Stimulated activated CD4-positive, alpha-beta T cell treated with anti-CD3 and anti-CD28 coated beads, Interleukin-4, amount 100 ng/mL, for 4 hours (primary cell): ENCODE measurements at places on chromosomes 3 and 15.

DNA sequence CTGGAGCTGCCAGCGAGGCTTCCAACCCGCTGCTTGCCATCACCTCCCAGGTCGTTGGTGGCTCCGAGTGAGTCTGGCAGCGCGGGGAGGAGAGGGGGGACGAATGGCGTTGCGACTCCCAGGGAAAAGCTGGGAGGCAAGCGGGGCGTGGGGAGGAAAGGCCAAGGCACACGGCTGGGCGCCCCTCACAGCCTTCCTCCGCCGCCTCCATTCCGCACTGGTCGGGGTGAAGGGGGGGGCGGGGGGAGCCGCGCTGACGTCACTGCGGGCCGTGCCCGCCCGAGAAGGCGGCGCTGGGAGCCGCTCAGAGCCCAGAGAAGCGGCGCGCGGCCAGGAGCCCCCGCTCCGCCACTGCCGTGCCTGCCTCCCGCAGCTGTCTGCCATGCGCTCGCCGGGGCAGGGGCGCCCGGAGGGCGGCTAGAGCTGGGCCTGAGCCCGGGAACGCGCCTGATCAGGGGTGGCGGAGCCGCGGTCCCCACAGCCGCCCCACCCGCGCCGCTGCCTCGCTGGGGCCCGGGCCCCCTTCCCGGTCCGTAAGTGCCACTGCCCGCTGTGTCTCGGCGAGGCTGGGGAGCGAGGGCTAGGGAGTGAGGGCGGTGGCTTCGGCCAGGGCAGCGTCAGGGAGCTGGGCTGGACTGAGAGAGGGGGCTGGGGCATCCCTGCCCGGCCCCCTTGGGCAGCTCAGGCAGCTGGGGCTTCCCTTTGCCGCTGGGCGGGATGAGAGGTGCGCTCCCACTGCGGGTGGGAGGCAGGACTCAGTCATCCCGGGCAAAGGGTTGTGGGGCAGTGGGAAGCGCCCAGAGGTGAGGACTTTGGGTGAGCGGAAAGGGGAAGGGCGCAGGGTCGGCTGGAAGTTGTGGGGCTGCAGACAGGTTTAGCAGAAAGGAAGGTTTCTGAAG is 27.8 kb upstream of the POLG start:
- DNase-seq, result no peak

GRCh38 chr15:78810362-78811123 is 721 bp downstream of the ADAMTS7 start:
- DNase-seq, result no peak

GRCh38 chr3:130814691-130815472 is 68.3 kb upstream of the PIK3R4 start:
- no peak for DNase-seq

DNA sequence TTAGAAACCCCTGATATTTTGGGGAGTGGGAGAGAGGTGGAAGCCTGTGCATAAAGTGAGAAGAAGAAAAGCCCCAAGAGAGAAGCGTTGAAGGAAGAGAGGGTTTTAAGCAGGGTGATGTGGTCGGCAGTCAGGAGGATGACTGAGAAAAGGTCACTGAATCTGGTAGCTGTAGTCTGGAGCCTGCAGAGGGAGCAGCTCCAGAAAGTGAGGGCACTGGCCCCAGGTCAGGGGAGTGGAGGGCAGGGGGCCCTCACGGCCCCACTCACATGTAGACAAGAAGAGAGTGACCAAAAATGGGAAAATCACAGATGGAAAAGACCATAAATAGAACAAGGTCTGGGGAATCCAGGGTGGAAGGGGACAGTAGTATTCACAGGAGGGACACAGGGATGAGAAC is 105.5 kb downstream of the RYK start:
- DNase-seq, result no peak

DNA sequence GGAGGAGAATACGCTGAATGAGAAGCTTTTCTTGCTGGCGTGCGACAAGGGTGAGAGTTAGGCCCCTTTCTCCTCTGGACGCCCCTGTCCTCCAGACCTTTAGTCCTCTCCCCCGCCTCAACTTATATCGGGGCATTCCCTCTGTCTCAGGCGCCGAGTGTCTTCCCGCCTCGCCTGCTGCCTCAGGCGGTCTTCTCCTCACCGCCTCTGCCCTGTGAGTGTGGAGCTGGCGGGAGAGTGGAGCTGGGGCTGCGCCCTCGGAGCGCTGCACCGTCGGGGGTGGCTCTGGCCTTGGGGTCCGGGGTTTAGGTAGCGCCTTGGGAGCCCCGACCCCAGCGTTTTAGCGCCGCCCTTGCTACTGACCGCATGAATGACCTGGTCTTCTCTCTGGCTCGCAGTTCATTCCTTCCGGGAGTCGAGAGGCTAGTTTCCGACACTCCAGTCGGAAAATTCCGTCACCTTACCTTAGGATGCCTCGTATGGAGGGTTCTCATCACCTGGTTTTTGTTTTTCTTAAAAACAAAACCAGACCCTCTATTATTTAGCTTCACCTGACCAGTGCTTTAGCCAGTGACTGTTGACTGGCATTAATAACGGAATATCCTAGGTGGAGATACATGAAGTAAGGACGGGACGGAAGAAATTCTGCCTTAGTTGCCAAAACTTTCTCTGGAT is 985 bp downstream of the TRPC1 start:
- peak; percentile 2 for DNase-seq
